ENCODE measurements at places on chromosomes 1 and 21.
A peak's percentile ranks its signal among the peaks of the same experiment; 100 is the strongest.

- DNase-seq, result no peak
These were observed 31.3 kb downstream of the NVL start for GRCh38 chr1:224298346-224299330.

DNA sequence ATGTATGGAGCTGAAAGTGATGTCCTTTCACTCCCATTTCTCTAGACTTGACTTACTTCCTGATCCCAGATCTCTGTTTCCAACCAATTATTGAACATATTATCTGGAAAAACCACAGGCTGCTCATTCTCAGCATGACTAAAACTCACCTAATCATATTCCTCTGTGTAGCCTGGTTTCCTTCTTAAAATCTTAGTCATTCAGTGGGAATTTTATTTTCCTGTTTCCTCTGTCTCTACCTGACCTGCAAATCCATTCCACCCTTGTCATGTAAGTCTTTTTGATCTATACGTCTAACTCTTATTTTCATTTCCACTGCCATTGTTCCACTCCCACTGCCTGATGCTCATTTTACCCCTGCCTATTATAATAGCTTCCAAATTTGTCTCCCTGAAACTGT, 67.9 kb upstream of the APOBEC4 start:
- DNase-seq, result no peak

DNA sequence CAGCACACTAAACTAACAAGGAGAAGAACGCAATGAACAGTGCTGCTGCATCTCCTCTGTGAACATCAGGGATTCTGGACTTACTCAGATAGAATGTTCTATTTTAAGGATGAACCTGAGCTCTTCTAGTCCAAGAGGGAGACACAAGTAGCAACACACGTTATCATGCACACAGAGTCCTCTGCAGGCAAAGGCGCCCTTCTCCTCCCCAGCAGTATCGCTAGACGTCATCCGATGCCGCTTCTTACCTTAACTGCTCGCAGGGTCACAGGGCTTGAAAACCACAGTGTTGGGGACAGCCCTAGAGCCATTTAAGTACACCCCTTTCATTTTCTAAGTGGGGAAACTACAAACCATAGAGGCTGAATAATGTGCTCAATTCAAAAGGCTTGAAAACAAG, 74.5 kb downstream of the HIVEP3 start:
- DNase-seq, result no peak

DNA sequence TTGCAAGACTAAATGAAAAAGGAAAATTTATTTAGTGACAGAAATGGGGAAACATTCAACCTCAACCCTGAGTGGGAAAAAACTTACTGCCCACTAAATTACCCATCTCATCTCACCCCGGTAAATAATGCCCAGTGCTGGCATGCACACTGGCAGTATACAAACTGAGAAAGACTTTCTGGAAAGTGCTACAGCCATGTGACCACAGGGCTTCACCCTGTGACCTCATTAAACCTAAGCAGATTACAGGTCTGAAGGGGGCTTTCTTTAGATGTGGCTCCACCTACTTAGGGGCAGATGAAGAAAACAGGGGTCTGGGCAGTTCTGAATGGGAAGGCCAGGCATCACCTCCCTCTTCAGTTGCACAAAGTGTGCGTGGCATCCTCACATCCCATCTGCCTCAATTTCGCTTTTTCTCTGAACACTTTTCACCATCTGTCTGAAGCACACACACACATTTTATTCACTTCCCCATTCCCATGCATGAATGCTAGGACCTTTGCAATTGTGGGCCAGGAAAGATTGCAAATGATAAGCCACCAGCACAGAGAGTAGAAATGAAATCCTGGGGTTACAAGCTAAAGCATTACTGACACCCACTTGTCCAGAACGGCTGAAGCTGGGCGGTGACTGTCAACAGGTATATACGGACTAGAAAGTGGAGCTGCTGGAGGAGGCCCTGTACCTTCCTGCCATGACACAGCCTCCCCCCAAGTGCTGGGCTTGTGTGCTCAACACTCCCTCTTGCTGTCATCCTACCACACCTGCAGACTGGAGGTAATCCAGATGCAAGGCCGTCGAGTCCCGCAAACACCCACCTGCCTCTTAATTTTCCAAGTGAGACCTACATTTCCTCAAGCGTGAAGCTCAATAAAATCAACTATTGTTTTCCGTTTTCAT, 2.7 kb downstream of the NADK start:
- no peak for DNase-seq

DNA sequence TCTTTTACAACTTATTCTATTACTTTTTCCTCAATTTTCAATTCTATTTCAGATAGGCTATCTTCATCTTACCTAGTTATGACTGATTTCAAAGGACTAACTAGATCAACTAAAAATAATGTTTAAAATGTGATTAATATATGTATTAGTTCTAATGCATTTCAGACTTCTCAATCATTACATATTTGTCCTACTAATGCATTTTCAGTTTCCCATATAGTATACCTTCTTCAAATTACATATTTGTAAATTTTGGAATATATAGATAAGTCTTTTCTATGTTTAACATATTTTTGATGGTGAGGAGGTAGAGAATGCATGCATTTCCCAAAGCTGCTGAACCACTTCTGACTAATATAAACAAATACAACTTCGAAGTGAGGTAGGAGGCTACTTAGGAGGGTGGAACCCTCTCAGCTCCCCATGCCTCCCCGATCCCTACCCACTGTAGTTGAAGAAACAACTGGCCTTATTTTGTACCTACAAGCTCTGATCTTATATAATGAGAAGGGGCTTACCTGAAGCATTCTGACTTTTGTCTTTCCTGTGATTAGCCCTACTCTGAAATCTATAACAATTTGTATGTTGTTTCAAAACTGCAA, 1.7 kb downstream of the TRMT1L start:
- no peak for DNase-seq

DNA sequence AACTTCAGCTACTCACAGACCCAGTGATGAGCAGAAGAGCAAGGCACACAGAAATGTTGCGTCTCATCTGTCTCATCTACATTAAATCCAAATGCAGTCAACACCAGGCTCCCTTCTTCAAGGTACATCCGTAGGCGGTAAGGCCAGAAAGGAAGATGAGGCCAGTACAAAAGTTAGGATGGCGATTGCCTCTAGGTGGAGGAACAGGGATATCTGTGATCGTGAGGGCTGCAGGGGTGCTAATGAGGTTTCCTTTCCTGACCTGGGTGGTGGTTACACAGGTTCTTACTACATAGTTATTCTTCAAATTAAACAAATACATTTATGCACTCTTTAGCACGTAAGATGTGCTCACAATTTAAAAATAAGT, 1.4 kb upstream of the MYBPH start:
- DNase-seq, result no peak

GRCh38 chr1:210250665-210250997, 18.0 kb downstream of the SERTAD4 start:
- peak; percentile 9 for DNase-seq

GRCh38 chr1:40898431-40898901, 36.3 kb upstream of the CITED4 start:
- DNase-seq, result no peak

DNA sequence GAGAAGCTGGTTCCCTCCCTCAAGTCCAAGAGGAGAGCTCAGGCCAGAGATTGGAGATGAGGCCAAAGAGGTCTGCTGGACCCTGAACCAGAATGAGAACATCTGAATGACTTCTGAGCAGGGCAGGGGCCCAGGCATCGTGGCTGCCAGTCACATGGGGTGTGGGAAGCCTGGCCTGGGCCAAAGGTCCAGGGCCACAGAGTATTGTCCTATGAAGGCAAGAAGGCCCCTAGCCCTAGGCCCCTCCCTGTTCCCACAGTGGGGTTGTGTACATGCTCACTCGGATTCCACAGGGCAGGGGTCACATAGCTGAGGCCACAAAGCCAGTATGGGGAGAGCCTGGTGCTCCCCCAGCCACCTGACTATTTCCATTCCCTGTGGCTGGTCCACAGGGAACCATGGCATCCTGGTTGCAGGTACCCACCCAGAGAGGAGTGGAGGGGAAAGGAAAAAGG, 18.5 kb upstream of the SLC1A7 start:
- DNase-seq, result no peak

- DNase-seq, result no peak
These were observed 1545.1 kb downstream of the AMY1C start for GRCh38 chr1:105294838-105295237.

DNA sequence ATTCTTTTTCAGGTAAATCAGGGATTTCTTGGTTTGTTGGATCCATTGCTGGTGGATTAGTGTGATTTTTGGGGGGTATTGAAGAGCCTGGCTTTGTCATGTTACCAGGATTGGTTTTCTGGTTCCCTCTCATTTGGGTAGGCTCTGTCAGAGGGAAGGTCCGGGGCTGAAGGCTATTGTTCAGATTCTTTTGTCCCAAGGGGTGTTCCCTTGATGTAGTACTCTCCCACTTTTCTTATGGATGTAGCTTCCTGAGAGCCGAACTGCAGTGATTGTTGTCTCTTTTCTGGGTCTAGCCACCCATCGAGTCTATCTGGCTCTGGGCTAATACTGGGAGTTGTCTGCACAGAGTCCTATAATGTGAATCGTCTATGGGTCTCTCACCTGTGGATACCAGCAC, 17.6 kb upstream of the CCSAP start:
- DNase-seq, result no peak

DNA sequence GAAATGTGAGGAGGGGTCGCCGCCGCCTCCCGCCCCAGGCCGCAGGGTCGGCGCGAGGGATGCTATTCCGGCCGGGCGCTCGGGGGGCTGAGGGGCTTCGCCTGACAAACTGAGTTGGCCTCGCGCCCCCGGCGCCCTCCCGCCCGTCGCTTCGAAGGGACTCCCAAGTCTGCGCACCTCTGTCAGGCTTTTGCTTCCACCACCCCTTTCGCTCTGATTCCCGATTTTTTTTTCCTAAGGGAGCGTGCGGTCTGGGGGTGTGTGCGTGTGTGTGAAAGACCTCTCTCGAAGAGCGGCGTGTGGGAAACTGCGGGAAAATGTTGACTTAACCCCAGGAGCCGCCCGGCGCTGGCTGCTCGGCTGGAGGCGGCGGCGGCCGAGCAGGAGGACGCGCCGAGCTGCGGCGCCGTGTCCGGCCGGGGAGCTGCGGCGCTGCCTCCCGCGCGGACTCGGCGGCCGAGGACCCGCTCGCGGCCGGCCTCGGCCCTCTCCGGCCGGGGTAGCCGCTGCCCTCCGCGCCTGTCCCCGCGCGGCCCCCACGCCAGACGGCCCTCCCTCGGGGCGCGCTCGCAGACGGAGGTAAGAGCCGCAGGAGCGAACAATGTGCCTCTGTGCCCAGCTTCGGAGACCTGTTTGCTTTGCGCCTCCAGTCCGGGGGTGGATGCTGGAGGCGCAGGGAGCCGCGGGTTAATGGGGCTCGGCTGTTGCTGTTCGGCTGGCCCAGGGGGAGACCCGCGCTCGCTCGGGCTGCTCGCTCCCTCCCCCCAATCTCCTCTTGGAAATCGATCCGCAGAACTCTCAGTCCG, 1.1 kb downstream of the ADGRL2 start:
- peak; percentile 33 for DNase-seq

GRCh38 chr1:9992910-9993309, 4.1 kb upstream of the RBP7 start:
- no peak for DNase-seq

DNA sequence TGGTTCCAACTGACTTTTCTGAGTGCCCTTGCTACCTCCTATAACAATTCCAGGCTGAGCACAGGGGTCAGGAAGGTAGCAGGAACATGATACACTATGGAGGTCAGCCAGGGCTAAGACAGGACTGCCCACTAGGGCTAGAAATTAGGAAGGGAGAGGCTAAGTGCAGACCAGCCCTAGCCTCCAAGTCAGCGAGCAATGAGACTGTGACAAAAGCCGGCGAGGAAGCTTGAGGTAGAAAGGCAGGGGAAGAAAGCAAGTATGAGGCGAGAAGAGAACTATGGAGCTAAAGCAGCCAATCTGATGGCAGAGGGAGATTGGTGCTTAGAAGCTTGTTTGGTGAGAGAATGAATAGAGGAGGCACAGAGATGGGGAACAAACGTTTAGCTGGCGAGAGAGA, 4.7 kb downstream of the UROD start:
- DNase-seq, result no peak

- DNase-seq, result no peak
These were observed 16.2 kb upstream of the POFUT2 start for GRCh38 chr21:45303751-45304475.

DNA sequence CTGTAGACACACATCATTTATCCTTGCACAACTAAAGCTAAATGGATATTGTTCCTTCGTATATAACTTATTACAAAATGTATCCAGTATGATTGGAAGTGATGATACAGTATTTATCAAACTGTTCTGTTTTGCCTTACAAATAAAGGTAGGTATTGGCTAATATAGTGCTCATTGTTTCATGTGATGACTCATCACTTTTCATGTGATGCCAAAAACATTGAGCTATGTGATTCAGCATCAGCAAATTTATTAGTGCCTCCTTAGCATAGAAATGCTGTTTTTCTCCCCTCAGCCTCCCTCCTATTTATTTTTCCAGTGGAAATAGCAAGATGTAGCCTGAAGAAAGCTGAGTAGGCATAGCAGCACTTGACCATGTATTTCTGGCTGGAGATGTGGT, 228.6 kb upstream of the LYPLAL1 start:
- DNase-seq, result no peak

DNA sequence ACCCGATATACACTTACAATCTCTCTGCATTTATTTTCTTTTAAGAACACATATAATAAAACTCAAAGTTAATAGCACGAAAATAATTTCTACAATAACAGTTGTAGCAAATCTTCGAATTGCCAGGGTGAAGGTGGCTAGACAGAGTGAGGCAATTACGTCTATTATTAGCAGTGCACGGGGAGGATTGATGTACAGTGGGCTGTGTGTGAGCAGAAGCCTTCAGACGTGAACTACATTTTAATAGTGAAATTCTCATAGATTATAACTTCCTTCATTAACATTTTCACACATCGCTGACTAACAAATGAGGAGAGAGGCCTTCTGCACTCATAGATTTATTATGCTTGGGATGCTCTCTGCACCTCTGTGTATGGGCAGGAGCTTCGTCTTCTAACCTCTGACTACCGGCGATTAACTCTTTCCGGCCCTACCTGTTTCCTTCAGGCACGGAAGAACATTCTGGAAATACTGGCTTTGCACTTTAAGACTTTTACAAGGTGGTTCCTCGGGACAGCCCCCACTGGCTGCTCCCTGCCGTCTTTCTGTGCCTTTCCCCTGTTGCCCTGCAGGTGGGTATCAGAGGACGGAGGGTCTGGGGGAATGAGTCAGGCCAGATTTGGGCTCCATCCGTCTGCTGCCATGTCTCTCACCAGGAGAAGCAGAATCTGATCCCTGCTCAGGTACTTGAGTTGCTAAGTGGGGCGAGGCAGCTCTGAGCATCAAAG, 200.5 kb downstream of the CAMTA1 start:
- no peak for DNase-seq

Data from NCI-H774 (cell line).